ENCODE measurements at places on chromosomes 6 and 20.

- no peak for DNase-seq
Observed at GRCh38 chr6:55141611-55142010, 32.7 kb upstream of the HCRTR2 start.

GRCh38 chr20:40304119-40304613 lies 384.9 kb downstream of the MAFB start:
- no peak for DNase-seq

- no peak for DNase-seq
Observed at GRCh38 chr6:35590622-35591066, 77.9 kb upstream of the TULP1 start.

GRCh38 chr6:130933712-130934200 lies 106.5 kb downstream of the SMLR1 start:
- DNase-seq = no peak

DNA sequence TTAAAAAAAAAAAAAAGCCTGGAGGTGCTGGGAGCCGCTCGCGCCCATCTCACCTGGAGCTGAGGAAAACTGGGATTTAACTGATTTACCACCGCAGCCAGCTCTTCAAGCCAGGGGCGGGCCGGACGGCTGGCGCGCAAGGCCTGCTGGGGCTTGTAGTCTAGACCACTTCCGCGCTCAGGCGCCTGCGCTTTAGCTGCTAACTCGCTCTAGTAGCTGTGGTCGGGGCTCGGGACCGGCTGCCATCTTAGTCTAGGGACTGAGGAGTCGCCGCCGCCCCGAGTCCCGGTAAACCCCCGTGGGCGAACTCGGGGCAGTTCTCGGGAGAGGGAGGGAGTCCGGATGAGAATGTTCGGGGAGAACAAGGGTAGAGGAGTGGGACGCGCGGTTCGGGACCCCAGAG lies at the start of gene ITCH:
ITCH (plus strand) TSS at position 212 of the 403 bp plus-strand sequence. CDS start 30,539 bp downstream, outside the sequence.
- DNase-seq = peak; percentile 59

DNA sequence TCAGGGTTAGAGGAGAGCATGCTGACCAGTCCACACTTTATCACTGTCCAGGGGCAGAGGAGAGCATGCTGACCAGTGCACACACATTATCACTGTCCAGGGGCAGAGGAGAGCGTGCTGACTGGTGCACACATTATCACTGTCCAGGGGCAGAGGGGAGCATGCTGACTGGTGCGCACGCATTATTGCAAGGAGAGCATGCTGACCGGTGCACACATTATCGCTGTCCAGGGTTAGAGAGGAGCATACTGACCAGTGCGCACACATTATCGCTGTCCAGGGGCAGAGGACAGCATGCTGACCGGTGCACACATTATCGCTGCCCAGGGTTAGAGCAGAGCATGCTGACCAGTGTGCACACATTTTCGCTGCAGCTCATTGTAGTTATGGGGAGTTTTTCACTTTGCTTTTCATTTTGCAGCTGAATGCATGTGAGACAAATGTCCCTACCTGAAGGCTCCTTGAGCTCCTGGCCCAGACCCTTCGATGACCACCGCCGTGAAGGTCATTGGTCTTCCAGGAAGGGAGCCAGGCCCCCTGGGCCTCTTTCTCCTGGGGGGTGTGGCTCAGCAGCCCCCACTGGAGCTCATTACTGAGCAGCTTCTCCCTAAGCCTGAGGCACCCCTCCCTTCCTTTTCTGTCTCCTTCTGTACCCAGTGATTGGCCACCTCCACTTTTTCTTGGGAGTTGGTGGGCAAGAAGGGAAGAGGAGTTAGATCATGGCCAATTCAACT lies 178.8 kb upstream of the AFDN start:
- DNase-seq = no peak

GRCh38 chr6:83867527-83868161 lies 8.2 kb downstream of the CYB5R4 start:
- no peak for DNase-seq

DNA sequence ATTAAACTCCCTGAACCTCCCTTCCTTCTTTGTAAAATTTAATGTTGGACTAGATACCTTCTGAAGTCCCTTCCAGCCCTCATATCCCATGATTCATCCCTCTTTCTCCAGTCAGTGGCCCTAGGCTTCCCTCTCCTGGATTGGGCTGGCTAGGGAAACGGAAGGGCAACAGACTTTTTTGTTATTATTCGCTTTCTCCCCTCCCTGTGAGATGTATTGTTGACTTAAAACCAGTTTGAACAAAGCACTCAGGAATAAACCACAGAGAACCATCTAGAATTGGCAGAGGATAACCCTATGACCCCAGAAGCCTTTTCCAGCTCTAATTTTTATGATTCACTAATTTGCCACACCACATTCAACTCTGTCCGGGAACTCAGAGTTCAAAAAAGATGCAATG lies 239.7 kb upstream of the SUPT3H start:
- no peak for DNase-seq

DNA sequence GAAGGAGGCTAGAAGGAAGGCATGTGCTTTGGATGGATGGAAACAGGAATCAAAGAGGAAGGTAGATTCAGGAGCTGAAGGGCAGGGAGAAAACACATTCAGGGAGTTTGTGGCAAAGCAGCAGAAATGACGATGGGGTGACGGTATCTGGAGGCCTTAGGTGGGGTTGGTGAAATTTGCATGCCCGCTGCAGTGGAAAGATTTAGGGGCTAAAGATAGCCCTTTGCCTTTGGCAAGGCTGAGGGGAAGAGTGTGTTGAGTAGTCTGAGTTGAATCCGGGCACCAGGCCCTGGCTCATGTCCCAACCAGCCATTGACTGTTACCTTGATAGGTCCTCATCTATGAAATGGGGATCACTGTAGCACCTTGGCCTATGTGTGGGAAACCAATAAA lies 1.3 kb downstream of the GZF1 start:
- no peak for DNase-seq

DNA sequence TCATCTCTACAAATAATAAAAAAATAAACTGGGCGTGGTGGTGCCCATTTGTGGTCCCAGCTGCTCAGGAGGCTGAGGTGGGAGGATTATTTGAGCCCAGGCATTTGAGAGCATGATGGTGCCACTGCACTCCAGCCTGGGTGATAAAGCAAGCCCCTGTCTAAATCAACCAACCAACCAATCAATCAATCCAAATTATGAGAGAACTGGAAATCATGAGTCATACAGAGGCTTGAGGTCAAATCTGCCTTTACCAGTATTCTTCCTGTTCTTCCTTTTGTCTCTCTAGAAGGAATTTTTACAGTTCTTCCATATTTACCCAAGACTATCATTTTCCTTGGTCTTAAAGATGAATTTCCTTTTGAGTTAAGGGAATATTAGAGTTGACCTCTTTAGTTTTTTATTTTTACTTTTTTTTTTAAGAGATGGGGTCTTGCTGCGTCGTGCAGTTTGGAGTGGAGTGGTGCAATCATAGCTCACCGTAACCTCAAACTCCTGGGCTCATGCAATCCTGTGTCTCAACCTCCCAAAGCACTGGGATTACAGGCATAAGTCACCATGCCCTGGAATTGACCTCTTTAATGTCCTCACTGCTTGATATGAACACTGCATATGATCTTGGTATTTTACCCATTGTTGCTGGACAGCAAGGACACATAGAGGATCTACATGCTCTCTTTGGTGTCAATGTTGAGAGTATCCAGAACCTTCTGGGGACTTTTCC lies 44.1 kb upstream of the TXNDC5 start:
- DNase-seq = no peak

- DNase-seq = no peak
Observed at GRCh38 chr20:55415567-55416142, 589.7 kb downstream of the CBLN4 start.

DNA sequence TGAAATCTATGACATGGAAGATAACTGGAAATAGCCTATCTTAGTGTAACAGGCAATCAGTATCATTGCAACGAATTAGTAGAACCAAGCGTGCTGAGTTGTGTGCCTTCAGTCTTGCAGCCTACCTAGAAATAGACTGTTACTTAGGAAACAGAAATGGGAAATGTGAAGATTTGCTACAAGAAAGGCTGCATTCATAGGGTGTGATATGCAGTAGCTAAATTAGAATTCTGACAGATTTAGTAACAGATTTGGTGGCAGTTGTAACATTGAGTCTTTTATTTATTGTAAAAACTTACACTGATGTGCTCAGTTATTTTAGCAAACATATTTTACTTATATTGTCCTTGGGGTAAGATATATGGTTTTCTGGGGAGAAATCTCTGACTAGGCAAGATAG lies 56.2 kb downstream of the MAP7 start:
- DNase-seq = no peak

DNA sequence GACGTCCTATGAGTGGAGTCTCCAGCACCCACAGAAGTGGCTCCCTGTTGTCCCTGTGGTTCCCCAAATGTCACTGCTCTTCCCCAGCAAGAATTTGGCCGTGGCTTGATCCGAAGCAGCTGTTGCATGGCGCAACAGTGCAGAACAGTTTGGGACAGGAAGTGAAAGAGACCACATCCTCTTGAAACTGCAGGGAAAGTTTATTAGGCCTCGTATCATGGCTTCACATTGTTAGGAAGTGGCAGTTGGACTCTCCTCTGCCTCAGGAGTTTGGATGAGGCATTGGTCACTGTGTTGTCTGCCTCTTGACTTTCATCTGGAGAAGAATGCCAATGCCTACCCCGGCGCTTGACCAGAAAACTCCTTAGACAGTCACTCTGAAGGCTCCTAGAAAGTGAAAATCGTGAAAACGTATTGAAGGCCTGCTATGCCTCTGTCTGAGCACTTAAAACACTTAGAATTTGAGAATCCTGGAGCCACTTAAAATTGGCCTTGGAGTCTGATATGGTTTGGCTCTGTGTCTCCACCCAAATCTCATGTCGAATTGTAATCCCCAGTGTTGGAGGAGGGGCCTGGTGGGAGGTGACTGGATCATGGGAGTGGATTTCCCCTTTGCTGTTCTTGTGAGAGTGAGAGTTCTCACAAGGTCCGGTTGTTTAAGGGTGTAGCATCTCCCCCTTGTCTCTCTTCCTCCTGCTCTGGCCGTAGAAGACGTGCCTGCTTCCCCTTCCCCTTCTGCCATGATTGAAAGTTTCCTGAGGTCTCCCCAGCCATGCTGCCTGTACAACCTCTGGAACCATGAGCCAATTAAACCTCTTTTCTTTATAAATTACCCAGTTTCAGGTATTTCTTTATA lies 334.9 kb upstream of the JARID2 start:
- DNase-seq = no peak

DNA sequence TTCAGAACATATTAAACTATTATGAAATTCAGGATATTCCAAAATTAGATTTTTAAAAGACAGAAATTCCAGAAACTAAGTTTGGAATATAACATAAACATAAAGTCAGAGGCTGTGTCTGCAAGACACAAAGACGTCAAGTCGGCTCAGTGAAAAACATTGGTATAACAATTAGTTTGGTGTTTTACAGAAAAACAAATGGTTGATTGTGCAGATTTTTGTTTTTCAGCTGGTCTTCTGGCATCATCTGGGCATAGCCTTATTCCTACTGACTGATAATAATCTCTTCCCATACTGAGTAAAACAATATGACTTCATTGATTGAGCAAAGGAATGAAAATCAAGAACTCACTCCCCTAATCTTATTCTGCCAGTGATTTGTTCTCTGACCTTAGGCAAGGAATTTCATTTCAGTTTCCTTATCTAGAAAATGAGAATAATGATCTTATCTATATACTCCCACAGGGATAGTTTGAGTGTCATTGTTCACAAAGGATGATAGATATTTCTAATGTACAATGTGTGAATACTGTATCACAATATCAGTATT lies 84.3 kb downstream of the FRK start:
- no peak for DNase-seq

GRCh38 chr6:169529931-169530751 lies 171.7 kb downstream of the WDR27 start:
- DNase-seq = no peak

DNA sequence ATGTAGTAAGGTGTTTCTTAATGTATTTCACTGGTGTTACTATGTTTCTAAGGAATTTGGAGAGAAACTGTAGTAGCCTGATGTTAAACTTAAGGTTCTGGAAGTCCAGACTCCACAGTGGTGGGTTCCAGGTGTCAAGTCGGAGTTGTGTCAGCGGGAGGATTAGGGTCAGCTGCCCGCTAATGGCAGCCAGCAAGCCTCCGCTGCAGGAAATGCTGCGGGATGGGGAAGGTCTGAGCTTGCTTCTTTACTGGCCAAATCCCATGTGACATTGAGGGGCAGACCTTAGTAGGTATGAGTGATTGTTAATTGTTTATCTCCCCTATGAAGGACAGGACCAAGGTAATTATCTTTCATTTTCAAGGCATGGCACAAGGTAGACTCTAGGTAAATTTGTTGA lies 3.7 kb upstream of the ARID1B start:
- no peak for DNase-seq

DNA sequence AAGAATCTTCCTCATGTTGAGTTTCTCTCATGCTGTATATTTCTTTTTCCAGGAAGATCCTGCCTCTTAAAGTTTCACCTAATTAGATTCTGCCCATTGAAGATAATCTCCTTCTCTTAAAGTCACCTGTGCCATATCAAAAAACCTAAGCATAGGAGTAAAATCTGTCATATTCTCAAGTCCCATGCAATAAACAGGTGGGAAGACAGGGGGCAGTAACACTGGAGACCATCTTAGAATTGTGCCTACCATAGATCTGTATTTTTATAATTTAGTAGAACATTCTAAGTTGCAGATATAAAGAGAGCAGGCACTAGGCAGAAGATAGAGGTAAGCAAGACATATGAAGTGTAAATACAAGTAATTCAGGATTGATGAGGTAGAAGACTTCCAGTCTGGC lies 763.5 kb upstream of the MANEA start:
- no peak for DNase-seq

DNA sequence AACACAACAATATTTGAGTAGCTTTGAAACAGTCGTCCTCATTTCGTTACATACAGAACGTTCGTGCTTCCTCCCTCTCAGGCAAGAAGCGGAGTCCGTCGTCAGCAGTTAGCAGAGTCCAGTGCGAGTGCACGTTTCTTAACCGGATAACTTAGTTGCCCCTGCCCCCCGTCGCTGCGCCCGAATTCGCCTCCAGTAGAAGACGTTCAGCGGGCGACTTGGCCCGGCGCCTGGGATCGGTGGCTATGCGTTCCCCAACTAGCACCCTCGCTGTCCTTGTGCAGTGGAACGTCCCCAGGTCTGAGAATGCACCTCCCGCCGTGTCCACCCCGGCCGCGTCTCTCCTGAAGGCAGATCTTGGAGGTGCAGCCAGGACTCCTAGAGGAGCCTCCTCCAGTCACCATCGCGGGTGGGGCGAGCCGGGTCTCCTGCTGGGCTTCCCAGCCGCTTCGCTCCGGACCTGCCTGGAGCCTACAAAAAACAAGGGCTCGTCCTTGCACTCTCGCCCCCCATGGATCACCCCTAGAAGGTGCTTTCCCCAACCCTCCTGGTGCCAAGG lies 910 bp upstream of the PCSK2 start:
- DNase-seq = no peak

- DNase-seq = no peak
Observed at GRCh38 chr20:24999568-24999967, 7.0 kb upstream of the APMAP start.

- no peak for DNase-seq
Observed at GRCh38 chr20:10109641-10110040, 74.9 kb downstream of the ANKEF1 start.

DNA sequence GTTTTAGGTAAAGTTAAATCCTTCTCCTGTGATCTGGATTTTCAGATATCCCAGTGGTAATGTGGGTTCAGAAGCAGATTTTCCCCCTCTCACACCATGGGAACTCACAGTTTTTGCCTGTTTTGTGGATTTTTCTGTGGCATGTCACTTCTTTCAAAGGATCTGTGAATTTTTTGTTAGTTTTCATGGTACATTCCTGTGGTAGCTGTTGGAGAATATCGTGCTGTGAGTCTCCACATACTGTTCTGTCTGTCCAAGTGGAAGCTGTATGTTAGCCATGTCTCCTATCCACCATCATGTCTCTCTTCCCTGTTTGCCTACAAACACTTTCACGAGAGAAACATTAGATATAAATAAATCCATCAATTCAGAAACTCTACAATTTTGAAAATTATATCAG lies 378.7 kb upstream of the ADGRB3 start:
- no peak for DNase-seq
